ENCODE measurements at places on chromosomes 1 and 21.

DNA sequence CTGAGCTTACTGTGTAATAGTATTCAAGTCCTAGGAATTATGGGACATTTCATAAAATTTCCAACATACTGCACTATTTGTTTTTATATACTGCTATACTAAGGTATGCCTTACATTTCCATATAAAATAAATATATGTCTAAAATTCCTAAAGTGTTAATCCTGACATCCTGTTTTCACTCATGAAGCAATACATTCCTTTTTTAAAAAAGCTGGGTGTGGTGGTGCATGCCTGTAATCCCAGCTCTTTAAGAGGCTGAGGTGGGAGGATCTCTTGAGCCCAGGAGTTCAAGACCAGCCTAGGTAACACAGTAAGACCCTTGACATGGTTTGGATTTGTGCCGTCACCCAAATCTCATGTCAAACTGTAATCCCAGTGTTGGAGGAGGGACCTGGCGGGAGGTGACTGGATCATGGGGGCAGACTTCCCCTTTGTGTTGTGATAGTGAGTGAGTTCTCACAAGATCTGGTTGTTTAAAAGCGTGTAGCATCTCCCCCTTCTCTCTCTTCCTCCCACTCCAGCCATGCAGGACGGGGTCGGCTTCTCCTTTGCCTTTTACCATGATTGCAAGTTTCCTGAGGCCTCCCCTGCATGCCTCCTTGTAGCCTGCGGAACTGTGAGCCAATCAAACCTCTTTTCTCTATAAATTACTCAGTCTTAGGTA is 5.8 kb downstream of the CDC42BPA start:
- no peak for DNase-seq

DNA sequence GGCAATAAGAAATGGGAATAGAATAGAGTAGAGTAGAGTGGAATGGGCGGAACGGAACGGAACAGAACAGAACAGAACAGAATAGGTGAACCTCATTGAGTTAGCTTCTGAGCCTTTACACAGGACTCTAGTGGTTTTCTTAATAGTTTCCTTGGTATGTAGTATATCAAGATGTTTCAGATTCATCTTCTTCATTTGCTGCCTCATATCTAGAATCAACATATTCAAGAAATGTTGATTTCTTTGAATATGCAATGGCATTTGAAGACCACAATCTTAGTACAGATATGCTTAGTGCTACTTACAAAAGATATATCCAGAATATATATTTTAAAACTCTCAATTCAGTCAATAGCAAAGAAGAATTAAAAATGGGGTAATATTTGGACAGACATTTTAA is 133.8 kb downstream of the TSEN15 start:
- DNase-seq = no peak

DNA sequence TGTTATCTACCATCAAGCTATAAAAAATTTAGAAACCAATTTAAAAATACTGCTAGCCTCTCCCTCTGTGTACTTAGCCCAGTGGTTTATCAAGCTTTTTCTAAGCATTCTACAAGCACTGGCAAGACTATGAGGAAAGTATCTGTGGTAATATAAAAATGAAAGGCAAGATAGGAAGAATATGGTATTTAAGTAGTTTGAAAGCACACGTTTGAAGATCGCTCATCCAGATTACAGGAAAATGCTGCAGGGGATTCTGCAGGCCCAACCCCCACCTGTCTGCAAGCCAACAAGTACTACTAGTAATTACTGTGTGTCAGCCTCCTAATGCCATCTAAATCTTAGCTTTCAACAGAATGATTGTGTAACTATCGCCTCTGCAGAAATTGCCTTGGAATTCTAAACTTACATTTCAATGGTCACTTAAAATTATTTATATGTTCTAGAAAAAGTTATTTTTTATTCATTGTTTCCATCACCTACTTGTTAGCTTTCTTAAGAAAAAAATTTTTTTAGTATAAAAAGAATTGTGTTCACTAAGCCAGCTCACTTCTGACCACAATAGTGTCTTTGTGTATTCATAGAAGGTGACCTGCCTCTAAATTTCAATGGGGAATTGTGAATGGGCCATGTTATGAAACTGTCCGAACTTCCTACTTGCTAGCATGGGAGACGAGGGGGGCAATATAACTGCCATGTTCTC is 8.5 kb downstream of the ERRFI1 start:
- DNase-seq = no peak

DNA sequence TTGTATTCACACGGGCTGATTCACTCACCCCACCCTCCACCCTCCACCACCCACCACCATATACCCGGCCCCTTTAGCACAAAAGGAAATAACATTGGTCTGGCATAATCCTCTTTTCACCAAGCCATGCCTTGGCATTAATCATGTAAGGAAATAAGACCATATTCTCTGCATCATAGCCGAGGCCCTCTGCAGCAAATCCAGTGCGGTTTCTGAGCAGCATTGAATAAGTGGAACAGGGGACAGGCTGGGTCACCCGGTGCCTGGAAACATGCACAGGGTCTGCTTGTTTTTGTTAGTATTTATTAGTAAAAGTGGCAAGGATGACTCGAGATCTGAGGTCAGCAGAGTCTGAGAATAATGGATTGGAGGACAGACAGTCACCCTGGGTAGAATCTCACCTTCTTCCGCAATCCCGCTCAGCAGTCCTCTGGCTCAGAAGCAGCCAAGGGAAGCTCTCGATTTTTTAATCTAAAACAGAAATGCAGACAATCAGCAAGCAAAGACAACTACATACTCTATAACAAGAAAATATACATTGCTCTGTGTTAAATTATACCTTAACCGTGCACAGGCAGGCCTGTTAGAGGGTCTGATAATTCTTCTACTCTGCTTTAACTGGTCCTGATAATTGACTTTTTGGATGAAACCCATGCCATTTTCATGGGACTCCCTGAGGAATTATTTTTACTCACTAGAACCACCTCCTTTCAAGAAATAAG is 52.4 kb upstream of the CDC42BPA start:
- no peak for DNase-seq

- DNase-seq = no peak
These were observed 52.1 kb upstream of the LGALS8 start for GRCh38 chr1:236471653-236472052.

DNA sequence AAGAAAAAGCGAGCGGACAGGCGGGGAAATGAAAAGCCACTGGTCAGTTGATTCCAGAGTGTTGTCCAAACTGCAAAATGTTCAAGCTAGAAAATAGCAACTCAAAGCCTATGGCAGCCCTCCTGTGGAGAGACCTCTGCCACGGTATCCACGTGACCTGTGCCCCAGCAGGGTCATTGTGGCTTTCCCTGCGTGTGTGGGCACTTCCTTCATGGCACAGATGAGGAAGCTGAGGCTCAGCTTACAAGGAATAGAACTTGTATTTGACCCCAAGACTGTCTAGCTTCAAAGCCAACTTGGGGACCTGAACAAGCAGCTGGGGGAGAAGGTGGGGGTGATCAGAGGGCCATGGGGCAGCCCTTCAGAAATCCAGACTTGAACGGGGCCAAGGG is 15.6 kb upstream of the PLEKHG5 start:
- DNase-seq = no peak

DNA sequence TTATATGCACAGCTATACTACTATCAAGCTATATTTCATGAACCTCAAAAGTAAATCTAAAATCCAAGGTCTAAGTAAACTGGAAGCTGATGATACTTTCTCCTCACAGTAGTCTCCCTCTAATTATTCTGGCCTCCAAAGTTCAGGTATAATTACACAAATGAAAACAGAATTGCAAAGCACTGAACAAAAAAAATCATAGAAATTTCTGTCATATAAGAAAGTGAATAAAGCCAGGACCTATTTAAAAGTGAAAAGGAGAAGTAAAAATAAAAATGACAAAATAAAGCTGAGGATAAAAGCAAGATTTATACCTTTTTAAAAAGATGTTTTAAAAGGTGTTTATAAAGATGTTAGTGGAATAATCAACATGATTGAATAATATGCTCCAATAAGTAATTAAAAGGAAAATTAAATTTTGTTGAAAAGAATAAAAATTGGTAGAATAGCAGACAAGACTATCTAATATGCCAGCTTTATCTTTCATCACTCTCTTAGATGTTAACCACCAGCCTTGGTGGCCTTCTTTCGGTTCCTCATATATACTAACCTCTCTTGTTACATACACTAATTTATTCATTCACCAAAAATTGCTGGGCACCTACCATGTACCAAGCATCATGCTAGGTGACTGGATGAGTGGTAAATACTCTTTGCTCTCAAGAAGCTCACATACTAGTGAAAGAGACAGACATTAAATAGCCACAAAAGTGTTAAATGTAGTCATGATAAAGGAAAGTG is 25.1 kb downstream of the SHCBP1L start:
- DNase-seq = no peak

DNA sequence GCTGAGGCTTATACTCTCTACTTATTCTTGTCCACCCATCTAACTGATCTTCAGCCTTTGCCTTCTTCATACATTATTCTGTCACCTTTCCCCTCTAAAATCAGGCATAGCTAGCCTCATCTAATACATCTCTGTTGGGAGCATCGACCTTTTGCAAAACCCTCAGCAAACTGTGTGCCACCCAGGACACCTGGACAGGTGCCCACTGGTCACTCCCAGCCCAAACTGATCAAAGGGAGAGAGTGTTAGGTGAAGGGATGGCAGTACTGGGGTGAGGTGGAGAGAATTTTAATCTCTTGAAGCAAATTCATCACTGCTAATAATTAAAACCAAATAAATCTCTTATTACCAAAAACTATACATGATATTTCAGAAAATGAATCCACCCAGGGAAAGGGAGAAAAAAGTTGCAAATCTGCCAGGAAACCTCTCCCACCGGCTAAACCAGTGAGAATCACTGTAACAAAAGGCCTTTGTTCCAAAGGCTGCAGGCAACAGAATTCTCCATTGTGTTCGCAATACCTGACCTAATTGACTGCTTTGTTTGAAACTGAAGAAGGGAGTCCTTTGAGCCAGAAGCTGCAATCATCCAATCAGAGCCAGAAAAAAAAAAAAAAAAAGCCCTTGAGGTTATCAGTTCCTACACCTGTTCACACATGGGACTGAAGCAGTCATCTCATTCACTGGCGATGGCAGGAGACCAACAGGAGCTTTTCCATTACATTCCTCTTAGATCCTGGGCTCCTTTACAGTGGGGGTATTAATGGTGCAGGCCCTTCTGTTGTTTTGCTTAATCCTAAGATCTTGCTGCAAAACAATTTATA is 172.6 kb downstream of the APP start:
- no peak for DNase-seq

GRCh38 chr1:6426972-6427350 is 2.4 kb downstream of the ESPN start:
- no peak for DNase-seq

DNA sequence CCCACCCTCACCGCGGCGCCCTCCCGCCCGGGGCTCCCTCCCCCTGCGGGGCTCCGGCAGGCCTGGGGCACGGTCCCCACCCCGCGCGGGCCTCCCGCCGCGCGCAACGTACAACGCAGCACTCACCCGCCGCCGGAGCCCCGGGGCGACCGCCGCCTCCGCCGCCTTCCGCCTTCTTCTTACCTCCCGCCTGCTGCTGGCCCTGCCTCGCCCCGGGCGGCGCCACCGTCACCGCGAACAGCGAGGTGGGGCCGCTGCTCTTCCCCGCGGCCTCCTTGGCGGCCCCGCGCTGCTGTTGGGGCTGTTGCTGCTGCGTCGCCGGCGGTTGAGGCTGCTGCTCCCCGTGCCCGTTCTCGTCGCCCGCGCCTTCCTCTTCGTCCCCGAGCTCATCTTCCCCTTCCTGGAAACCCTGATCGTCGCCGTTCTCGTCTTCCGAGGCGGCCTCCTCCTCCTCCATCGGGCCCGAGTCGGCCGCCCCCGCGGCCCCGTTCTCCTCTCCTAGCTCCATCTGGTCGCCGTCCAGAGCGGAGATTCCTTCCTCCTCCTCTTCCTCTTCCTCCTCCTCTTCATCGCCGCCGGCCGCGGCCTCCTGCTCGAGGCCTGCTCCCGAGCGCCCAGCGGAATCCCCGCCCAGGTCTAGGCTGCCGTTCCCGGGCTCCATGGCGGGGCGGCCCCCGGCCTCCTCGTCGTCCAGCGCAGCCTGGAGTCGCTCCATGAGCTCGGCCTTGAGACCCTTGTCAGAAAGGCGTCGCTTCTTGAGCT is 671 bp downstream of the HNRNPU start:
- DNase-seq = peak; percentile 78

GRCh38 chr1:114339379-114339778 is 171.6 kb downstream of the TRIM33 start:
- no peak for DNase-seq

DNA sequence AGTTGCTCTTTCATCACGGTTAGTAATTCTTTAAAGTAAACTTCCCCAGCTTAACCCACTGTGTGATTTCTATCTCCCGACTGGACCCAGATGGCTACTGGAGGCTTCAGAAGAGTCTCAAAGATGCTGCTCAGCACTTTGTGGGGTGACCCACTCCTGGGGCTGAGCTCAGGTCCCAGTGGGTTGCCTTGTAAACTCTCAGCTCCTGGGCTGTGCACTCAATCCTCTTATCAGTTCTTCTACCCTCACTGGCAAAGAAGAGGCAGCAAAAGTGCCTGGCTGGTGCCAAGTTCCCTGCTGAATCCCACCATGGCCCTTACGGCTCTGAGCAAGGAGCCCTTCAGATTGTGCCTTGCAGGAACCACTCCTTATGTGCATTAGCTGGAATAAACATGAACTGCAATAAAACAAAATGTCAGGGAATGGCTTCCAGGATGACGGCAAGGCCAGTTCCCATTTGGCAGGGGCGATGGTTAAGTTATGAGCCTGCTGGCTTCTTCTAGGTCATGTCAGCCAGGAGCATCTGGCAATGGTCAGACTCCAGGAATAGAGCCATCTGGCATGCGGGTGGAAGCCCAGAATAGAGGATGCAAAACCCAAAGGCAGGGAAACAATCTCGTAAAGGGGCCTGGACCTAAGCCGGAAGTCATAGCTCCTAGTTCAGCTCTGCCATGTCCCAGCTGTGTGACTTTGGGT is 6.8 kb downstream of the MYOC start:
- DNase-seq = peak; percentile 84

GRCh38 chr1:23533246-23534023 is 2.4 kb upstream of the E2F2 start:
- no peak for DNase-seq

GRCh38 chr1:34898330-34898761 is 31.1 kb downstream of the DLGAP3 start:
- DNase-seq = no peak

DNA sequence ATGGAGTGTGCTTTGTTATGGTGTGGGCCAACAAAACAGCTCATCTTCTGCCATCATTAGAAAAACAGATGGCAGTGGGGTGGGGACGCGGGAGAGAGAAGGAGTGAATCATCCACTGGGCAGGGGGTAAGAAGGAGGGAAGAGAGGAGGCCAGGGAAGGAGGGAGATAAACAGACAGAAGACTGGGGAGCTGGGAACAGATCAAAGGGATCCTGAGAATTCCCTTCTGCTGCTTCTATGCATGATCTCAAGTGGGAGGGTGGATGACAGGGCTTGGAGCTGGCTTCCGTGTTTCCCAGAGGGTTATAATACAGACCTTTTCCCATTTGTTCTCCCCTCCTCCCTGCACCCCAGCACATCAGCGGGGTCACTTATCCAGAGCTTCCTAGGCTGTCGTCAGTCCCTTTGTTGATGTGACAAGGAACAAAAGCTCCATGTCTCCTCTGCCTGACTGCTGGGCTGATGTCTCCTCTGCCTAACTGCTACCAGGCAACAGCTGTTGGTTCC is 338.6 kb downstream of the PAPPA2 start:
- no peak for DNase-seq

GRCh38 chr1:233025157-233025556 is 74.7 kb downstream of the NTPCR start:
- no peak for DNase-seq

- DNase-seq = no peak
These were observed 653.9 kb upstream of the USP24 start for GRCh38 chr1:55869065-55869464.

Measured in coronary artery (tissue), 2 donors.